Type B pancreatic cell (in vitro differentiated cells): ENCODE measurements at places on chromosomes 5 and 9. TPM values are rescaled to one million over a fixed set of nuclear protein-coding genes. Genes with fewer than 3 reads are reported as not detected.

The FOXD4L5 gene
- total RNA-seq = 0.31 TPM in 1 of 2 replicates, not detected in the other

The KLHL9 gene
- 29.9 and 33.3 TPM in 2 replicates for total RNA-seq

DNA sequence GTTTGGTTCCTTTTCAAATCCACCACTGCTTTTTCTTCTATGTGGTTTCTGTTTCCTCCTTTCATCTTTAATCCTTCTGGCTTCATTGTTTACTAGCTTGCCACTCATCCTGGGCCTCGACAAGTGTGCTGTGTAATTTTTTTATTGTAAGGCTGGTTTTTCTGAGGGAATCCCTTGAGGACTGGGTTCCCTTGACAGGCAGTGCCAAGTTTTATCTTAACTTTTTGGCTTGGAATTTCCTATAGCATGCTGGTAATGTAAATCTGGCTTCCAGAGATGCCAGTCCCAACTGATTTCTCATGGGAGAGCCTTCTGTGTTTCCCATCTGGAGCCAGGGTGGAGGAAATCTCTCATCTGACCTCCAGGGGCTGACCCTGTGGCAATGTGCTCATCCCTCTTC is 184.7 kb downstream of the ROR2 start:
- peaks cover 28% of the 10 kb centered on the region for H3K36me3 ChIP-seq
- H3K4me3 ChIP-seq = no peak overlapping the region
- peaks cover 20% of the 10 kb centered on the region for H3K4me1 ChIP-seq

DNA sequence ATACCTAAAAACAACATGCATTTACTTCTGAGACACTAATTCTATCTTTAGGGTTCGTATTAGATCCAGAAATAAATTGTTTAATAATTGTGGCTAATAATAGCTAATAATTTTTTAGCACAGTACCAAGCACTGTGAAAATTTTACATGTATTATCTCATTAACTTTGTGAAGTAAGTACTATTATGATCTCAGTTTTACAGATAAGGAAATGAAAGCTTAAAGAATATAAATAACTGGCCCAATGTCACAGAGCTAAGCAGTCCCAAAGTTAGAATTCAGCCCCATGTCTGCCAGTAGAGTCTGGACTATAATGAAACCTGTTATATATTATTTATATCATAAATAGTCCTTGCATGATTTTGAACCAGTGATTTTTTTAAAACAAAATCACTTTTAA is 163.3 kb downstream of the NIPBL start:
- DNase-seq = no peak
- no peaks in the 10 kb centered on the region for H3K27me3 ChIP-seq
- peaks cover 10% of the 10 kb centered on the region for H3K36me3 ChIP-seq
- H3K4me3 ChIP-seq = no peak overlapping the region

DNA sequence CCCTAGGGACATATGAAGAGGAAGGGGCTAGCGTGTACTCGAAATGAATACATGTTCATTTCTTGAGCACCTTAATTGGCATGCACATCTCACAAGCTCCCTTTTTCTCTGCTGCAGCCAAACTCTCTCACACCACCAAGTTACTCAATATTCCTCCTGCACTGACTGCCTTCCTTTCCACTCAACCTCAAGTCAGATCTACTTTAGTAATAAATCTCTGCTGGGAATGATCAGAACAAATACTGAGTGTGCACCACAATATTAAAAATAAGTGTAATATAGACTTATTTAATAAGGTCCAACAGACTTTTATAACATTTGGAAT is 995.8 kb upstream of the WWC1 start:
- DNase-seq = no peak
- H3K36me3 ChIP-seq = no peaks in the 10 kb centered on the region

- H3K27me3 ChIP-seq = peaks cover 28% of the 10 kb centered on the region
- no peaks in the 10 kb centered on the region for H3K36me3 ChIP-seq
- H3K4me1 ChIP-seq = peaks cover 5% of the 10 kb centered on the region
- DNase-seq = no peak
Measured at GRCh38 chr5:1291611-1292080, 3.2 kb downstream of the TERT start.

DNA sequence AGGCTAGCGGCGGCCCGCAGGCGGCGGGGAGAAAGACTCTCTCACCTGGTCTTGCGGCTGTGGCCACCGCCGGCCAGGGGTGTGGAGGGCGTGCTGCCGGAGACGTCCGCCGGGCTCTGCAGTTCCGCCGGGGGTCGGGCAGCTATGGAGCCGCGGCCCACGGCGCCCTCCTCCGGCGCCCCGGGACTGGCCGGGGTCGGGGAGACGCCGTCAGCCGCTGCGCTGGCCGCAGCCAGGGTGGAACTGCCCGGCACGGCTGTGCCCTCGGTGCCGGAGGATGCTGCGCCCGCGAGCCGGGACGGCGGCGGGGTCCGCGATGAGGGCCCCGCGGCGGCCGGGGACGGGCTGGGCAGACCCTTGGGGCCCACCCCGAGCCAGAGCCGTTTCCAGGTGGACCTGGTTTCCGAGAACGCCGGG is 253 bp downstream of the SLC12A2 start:
- no peaks in the 10 kb centered on the region for H3K27me3 ChIP-seq
- no peak overlapping the region for H3K27ac ChIP-seq
- peak; percentile 82 for DNase-seq
- peaks cover 43% of the 10 kb centered on the region for H3K4me1 ChIP-seq
- no peak overlapping the region for H3K4me3 ChIP-seq
